Kasumi-1 (cell line): ENCODE measurements at places on chromosomes 2 and 18.

- no peak for DNase-seq
These were observed 12.2 kb downstream of the DOK1 start for GRCh38 chr2:74566754-74567085.

GRCh38 chr2:25570161-25570845 is 103.1 kb downstream of the DTNB start:
- DNase-seq = no peak

DNA sequence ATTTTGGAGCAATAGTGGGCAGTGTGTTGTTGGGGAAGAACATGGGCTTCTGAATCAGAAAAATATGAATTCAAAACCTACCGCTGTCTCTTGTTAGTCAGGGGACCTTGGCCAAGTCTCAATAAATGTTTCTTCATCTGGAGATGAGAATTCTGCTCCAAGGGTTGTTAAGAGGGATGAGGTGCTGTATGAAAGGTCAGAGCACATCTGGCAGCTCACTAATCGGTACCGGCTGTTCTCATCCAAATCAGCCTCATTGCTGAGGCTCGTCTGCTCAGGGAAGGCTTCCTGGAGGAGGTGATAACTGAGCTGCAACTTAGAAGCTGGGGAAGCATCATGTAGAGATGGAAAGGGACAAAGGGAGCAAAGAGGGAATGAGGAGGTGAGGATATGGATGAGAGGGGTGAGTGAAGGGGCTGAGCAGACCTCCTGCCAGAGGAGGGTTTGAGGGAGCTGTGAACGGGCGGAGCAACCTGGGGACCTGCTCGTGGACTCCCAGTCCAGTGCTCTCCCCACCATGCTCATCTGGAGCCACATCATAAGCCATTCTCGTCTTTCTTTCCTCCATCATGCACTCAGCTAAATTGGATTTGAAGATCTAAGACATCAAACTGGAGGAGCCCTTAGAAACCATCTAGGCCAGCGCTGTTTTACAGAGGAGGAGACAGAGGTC is 47.4 kb downstream of the GREB1 start:
- DNase-seq = no peak

GRCh38 chr18:32175265-32175664 is 14.6 kb upstream of the MEP1B start:
- DNase-seq = no peak
